ENCODE measurements at places on chromosomes 12 and 14.

DNA sequence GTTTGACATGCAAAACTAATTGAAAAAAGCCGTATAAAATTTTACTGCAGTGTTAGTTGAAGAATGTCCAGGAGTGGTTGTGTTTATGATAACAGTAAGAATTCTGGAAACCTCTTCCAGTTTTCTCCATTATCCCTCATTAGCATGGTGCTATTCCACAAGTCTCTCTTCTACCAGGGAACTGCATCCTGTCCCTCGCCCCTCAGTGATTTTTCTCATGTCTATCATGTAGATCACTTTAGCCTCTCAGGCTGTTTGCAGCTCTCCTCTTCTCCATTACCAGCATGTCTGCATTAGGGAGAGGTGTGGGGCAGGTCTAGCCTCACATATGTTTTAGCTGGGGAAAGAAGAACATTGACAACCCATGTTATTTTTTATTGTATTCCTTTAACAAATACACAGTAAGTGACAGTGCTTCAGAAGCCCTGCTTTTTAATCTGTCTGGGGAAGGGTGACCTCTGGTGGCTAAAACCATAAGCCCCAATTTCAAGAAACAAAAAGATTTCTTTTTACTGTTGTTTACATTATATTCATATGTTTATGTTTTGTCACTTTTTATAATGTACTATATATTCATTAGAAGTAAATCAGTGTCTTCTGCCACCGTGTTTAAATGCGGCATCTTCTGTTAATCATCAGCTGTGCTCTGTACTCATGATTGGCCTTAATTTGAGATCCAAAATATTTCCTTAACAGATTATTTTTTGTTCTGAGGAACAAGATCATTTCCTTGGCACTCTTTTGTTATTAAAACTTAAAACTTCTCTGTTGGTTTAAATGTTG is 70.7 kb downstream of the RASSF8 start:
- no peak for DNase-seq

DNA sequence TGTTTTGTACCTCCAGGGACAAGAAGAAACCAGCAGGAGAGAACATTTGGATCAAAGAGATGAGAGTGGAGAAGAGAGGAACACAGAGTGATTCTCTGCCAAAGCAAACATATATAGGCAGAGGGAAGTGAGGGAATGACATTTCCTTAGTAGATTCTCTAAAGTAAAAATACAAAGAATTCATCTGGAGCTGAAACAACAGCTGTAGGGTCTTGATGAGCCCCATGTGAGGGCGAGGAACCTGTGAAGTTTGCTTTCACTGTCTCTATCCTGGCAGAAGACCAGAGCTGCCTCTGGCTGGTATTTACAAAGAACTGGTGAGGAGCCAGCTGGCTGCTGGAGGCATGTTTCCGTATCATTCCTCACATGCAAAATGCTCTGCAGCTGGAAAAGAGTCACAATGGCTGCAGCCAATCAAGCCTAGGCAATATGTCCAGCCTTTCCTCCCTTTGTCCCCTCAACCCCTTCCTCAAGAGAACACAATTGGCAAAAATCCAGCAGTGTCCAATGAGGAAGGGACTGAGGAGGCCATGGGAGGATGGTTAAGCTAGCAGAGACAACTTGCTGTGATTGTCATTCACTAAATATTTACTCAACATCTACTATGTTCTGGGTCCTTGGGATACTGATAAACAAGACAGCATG is 122.5 kb downstream of the PHLDA1 start:
- DNase-seq, result no peak

DNA sequence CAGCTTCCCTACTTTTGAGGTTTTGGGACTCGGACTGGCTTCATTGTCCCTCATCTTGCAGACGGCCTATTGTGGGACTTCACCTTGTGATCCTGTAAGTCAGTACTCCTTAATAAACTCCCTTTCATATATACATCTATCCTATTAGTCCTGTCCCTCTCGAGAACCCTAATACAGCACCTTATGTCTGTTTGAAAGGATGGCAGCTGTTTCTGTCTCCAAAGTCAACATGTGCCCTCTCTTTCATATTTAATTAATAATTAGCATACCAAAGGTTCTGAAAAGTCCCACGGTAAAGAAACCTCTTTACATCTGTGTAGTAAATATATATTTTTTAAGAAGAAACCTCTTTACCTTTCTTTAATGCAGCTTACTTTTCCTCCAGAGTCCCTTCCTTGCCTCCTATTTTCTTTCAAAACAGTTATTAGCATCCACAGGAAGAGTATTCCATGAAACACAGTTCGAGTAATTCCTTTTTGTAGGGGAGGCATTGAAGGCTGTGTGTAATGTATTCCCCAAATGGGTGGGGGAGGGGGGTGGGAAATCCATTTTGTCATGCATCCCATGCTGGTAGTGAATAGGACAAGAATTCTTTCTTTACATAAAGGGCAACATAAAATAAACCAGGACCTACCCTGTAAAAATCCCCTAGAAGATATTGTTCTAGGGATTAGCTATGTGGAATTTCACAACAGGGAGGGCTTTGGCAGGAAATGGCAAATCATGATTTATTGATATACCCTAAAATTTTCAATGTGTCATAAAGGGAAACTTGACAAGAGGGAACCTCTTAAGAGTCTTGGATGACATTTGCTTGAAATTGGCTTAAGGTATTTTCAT is 241.5 kb downstream of the SUDS3 start:
- DNase-seq, result no peak

GRCh38 chr14:38280081-38280480 is 24.2 kb upstream of the CLEC14A start:
- no peak for DNase-seq

DNA sequence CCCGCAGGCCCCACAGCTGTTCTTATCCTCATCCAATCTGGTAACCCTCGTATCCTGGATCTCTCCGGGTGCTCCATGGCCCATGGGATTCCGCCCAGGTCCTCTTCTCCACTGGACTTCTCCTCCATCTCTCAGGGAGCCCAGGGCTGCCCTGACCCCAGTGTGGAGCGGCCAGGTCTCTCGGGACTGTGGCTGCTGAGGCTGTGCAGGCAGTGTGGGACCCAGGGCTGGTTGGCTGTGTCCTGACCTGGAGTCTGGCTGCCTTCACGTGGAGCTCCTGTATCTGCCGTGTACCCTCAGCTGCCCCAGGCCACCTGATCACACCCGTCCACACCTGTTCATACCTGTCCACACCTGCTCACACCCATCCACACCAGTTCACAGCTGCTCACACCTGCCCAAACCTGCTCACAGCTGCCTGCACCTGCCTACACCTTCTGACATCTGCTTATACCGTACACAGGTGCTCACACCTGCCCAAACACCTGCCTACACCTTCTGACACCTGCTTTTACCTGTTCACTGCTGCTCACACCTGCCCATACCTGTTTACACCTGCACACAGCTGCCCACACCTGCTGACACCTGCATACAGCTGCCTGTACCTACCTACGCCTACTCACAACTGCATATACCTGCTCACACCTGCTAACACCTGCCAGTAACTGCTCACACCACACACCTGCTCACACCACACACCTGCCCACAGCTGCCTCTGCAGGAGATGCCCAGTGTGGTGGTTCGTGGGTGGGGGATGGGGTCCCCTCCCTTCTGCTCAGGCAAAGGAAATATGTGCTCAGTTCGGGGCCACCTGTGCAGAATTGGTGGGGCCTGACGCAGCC is 92.2 kb downstream of the GALNT9 start:
- DNase-seq, result no peak

- no peak for DNase-seq
Measured at GRCh38 chr14:104580961-104581360, 1.4 kb downstream of the C14orf180 start.

DNA sequence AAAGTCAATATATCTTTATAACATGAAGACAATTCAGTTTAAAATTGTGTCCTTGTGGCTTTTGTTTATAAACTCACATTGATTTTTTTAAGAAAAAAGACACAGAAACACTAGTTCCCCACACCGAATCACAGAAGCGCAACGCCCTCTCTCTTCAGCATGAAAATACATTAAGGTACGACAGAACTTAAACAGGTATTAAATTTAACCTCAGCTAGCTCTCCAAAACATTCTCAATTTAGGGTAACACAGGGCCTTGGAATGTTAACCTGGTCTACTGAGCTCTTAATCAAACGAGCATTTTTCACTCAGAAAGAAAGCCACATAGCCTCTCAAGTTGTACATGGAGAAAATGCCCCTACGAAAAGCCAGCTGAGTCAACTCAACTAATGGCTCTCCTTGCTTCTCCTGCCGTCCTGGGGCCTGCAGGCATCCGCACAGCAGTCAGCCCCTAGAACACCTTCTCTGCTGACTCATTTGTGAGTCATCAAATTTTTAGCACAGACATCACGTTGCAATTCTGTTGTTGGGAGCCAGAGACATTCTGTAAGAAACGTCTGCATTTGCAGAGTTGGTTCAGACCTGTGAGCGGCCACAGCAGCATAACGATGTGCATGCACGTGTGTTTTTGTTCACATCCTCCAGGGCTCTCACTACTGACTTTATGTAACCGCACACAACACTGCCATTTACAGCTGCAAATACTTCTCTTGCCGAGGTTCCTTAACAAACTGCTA is 141.6 kb downstream of the ITPR2 start:
- DNase-seq, result no peak

GRCh38 chr12:6956021-6956727 is 5.0 kb downstream of the PTPN6 start:
- no peak for DNase-seq

DNA sequence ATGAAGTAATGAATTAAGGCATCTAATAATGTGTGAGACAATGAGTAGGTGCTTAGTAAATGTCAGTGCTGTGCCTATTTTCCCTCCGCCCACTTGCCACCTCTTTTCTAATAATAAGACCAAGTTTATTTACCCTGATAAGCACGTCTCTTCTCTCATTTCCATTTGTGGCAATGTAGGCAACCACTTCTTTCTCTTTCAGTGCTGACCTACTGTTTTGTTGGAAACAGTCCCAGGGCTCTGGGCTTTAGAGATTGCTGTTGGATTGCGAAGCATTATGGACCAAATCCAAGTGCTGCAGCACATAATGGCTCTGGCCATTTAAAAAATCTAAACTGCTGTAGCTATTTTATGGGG is 141.3 kb upstream of the PLEKHG7 start:
- no peak for DNase-seq

DNA sequence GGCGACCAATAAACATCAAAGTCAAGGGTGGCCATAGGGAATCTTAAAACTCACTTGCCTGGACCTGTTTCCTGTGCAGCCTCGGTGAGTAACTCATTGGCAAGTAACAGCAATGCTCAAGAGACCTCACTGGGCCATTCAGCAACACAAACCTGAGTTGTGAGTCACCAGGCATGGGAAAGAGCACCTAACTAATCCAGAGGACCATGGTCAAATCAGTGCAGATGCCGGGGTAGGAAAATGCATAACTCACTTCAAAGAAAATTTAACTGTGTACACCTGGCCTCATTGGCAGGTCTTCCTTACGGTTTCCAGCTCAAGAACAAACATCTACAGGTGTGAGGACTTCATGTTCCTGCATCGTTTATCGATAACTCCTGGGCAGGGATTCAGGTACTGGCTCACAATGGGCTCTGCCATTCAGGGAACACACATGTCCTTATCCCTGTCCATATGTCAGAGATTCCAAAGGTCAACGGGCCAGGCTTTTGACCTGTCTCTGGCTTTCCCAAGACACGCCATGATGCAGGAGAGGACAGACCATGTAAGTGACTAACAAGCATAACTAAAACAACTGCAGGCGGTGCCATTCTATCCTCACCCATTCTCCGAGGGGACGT is 211.8 kb downstream of the ANO2 start:
- peak; percentile 83 for DNase-seq

DNA sequence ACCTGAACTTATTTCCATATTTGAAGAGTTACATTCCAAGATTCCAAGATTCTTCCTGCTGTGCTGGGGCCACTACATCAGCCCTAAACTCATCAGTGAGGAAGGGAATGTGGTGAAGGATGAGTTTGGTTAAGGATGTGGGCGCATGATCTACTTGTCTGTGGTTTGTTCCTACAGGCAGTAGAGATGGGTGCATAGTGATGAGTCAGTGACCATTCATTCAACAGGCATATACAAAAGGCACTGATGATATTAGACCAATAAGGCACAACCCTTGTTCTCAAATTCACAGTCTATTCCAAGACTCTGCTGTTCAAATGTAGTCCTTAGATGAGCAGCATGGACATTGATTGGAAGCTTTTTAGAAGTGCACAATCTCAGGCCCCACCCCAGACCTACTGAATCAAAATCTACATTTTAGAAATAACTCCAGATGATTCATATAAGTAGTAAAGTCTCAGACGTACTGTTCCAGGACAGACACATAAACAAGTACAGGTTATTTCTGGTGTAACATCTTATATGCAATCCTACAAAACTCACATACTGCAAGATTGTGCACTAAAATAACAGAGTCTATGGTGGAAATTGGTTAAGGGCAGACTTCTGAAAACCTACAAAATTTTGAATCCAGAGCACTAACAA is 47.7 kb upstream of the MAP3K9 start:
- no peak for DNase-seq

DNA sequence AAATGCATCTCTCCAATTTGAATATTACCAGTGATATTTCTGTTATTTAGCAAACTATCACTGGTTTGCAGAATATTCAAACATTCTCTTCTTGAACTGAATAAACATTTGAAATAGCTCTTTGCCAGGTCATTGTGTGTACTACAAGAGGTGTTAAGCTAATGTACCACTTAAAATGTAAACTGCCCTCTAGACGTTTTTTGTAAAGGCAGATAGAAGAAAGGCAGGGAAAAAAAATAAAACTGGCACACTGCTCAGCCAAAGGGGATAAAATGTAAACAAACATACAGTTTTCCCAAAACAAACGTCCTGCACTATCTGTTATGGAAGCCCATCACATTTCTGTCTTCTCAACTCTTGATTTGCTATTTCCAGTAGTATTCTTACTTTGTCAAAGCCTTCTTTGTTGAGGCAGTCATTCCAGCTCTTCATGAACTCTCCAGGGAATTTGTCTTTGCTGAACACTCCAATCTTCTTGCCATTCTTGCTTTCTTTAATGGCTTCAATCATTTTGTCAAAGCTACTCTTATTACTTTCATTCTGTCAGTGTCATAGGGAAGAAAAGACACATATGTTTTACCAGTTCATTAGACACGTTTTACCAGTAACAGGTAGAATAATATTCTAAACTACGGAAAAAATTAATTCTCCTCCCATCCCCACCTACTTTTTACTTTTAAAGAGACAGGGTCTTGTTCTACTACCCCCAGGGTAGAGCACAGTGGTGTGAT is 13.7 kb downstream of the SUPT16H start:
- DNase-seq, result no peak

DNA sequence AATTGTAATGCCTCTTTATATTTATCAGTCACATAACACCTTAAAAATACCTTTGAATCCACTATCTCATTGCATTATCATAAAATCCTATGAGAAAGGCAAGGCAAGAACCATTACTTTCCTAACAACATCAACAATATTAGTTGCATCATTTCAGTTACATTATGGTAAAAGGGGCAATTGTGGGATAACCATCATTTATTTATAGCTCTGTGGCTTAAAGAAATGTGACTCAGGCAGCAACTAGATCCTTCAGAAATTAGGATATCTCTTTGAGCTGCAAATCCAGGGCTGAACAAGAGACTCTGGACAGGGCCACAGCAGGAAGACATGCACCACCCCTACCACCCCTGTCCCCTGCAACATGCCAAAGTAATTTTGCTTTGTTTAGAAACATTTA is 36.4 kb downstream of the EPS8 start:
- no peak for DNase-seq

GRCh38 chr14:60002819-60003492 is 83.0 kb downstream of the LRRC9 start:
- no peak for DNase-seq
